T-helper 22 cell (primary cell): ENCODE measurements at places on chromosomes 7 and 10.

GRCh38 chr10:1291178-1292090 lies 235.2 kb downstream of the WDR37 start:
- no peak for DNase-seq

DNA sequence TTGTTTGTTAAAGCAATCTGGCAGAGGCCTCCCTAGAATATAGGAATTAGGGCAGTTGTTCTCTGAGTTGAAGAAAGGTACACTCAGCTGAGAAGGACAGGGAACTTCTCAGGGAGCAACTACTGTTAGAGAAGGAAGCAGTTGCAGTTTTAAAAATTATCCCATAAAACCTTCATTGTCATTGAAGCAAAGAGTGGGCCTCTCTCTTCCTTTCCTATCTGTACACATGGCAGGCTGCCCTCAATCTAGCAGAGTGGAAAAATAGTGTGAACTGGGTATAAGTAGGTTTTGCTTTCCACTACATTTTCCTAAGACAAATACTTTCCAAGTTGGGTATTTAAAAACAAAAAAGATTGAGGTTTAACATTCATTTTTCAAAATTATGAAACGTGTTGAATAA lies 236.7 kb upstream of the KLF14 start:
- DNase-seq = no peak

DNA sequence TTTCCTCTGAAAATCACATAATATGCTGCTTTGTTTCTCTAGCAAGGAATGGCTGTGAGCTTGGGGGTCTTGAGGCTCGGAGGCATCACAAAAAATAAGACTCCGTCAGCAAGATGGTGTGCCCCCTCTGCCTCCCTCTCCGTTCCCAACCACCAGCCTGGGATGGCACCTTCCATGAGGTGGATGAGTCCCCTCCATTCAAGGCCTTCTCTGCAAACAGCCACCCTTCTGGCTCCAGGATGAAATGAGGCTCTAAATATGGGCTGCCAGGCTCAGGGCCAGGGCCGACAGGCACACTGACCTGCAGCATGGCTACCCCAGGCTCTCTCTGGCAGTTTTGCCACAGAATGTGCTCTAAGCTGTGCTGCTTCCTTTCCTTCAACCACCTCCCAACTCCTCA lies 521.5 kb downstream of the PTPRN2 start:
- DNase-seq = no peak

- no peak for DNase-seq
Measured at GRCh38 chr10:125025341-125025740, 83.4 kb downstream of the ZRANB1 start.

DNA sequence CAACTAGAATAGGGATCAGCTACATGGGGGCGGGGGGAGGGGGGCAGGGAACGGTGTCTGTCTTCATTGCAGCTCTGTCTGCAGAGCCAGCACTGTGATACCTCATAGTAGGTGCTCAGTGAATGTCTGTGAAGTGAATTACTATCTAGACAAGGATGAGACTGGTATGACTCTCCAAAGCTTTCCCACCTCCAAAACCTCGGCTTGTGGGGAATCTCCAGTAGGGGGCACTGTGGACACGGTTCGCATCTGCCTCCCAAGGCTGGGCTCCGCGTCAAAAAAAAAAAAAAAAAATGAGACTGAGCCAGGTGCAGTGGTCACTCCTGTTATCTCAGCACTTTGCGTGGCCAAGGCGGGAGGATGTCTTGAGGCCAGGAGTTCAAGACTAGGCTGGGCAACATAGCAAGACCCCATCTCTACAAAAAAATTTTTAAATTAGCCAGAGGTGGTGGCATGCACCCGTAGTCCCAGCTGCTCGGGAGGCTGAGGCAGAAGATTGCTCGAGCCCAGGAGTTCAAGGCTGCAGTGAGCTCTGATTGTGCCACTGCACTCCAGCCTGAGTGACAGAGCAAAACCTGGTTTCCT lies 9.6 kb downstream of the TRIM56 start:
- no peak for DNase-seq

DNA sequence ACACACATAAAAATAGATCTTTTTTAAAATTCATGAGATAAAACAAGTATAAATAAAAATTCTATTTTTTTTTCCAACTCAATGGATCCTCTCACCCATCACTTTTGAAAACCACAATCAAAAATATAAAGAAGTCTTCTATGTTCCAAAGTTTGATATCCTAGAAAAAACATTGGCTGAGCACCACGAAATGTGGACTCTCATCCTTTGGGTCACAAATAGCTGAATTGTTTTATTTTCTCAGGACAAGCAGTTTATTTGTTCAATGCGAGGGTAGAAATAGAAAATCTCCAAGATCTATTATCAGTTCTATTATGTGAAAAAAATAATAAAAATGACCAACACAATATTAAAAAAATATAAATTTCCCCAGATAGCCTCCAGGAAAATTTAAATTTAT lies 310.5 kb upstream of the DGKB start:
- DNase-seq = no peak

GRCh38 chr7:130087364-130087763 lies 17.0 kb downstream of the KLHDC10 start:
- DNase-seq = no peak

GRCh38 chr7:138233189-138233588 lies 156.9 kb downstream of the AKR1D1 start:
- DNase-seq = no peak
